Posterior cingulate gyrus (tissue), 11 donors: ENCODE measurements at places on chromosomes 1 and 21.

DNA sequence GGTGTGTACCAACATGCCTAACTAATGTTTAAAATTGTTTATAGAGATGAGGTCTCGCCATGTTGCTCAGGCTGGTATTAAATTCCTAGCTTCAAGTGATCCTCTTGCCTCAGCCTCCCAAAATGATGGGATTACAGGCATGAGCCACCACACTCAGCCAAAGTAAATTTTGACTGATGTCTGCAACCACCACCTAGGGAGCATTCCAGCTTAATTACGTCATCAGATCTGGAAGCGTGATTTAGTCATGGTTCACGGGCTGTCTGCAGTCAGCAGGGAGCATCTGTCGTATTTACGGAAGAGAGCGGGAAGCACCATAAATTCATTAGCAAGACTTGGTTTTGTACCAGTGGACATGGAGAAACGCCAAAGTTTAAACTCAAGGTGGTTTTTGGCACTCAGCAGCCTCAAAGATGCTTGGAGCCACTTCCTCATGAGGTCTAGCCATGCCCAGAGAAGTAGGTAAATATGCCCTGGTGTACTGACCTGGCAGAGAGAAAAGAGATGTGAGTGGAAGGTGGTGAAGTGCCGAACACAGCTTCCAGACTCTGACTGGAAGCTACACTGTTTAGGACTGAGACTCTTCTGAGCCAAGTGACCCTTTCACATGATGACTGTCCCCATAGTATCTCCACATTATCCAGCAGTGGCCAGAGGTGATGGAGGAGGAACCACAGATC, 60.8 kb upstream of the SLC35F3 start:
- DNase-seq, result no peak

DNA sequence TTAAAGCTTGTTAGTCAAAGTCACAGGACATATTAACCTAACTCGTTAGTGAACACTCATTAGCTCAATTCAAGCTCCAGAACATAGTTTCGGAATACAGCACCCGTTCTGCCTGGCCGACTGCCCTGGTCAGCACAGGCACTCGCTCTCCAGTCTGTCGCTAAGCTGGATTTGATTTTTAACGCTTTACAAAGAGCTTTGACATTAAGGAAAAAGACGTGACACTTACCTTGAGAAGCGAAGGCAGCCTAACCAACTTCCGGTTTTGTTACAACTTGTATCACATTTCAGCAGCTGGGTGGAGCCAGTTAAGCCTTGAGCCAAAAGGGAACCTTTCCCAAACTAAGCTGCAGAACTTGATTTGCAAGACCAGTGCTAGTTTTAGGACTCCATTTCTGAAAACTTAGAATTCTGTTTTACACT, at the start of gene FRRS1:
TSS of gene FRRS1 (minus strand) at position 258 of the 423 bp plus-strand sequence. CDS start 17,867 bp downstream, outside the sequence.
- DNase-seq, result peak; percentile 16

- DNase-seq, result peak; percentile 94
Measured at GRCh38 chr1:27668808-27669723, 2.9 kb downstream of the IFI6 start.

GRCh38 chr1:226711976-226712741, 26.9 kb downstream of the ITPKB start:
- DNase-seq, result no peak

- no peak for DNase-seq
Measured at GRCh38 chr1:10703702-10704101, 92.7 kb downstream of the CASZ1 start.
